ENCODE measurements at places on chromosomes 1 and 21.

DNA sequence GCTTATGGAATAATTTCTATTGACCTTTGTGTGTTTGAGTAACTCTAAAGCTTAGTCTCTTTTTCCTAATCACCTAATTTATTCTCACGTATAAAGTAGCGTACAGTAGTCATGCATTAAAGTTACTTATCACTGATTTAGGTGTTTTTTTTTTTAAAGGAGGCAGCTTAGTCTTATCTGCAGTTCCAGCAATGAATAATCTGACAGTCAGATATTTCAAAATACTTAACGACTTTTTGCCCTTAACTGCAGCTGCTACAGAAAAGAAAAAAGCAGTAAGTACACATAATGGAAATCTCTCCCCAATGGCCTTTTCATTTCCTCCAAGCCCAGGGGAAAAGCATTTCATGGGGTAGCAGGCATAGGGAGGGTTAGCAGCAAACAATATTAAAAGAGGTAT, 54.6 kb downstream of the SLC35F3 start:
- no peak for DNase-seq

DNA sequence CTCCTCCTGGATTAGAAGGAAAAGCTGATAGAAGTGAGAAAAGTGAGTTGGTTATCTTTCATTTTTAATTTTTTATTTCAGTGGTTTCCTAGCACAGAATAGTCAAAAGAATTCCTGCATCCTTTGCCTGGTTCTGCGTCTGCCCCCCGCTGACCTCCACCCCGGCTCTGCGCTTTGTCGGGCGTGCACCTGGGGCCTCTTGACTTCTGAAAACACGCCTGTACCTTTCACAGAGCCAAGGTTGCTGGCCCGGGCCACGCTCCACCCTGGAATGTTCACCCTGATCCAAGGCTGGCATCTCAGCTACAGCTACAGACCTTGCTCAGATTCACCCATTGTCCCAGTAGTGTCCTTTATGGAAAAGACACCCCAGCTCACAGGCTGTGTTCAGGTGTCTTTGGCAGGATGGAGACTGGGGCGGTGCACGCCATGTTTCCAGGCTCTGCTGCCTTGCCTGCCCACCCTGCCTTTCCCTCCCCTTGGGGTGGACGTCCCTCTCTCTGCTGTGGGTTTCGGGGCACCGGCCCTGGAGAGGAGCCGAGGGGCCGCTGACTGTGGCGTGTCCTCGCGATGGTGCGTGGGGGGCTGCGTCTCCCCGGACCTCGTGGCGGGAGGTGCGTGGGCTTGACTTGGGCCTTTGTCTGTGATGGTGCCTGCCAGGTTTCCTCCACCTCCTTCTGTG, 40.3 kb upstream of the DIP2A start:
- DNase-seq: no peak

- no peak for DNase-seq
These were observed 53.8 kb downstream of the PTGS2 start for GRCh38 chr1:186626356-186626932.

DNA sequence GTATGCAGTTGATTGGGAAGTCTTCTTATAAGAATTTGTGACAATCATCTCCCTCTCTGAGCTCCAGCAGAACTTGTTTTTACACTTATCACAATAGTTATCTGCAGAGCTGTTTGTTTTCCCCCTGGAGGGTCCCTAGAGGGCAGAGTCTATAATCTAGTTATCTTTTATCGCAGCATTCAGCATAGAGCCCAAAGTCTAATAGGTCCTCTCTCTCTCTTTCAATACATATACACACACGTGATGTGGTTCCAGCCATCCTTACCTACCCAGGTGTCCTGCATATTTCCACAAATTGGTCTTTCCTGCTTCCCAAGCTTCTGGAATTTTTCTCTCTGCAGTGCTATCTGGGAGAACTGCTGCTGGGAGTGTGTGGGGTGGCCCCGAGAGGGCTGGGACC, 229.6 kb upstream of the KIAA0040 start:
- no peak for DNase-seq

DNA sequence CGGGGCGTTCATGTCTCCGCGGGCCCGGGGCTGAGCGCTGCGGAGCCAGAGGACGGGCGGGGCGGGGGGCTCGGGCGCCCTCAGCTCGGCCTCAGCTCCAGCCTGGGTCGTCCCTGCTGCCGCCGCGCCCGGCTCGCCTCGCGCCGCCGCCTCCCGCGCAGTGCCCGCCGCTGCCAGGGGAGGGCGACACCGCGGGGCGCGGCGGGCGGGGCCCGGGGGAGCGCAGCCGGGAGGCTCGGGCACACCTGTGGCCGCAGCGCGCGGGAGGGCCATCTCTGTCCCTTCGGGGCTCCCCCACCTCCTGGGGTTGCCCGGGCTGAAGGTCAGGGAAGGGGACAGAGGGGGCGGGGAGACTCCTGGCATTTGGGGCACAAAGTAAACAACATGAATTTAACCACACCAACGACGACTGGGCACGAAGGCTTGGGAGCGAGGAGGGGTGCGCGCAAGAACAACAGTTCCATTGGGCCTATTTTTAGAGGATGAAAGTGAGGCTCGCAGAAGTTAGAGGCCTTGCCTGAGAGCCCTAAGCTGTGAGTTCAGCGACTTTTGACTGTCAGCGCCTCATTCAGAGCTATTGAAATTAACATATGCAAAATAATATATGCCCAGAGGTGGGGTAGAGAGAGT, at the start of gene FAM131C:
Gene FAM131C, minus strand, starts transcription at position 162 of the 630 bp plus-strand sequence. CDS start 209 bp downstream, outside the sequence.
- peak; percentile 40 for DNase-seq
